Liver (tissue), 10 donors: ENCODE measurements at places on chromosomes 5 and 9.

- no peak for DNase-seq
Measured at GRCh38 chr9:13759551-13759950, 480.1 kb upstream of the MPDZ start.

DNA sequence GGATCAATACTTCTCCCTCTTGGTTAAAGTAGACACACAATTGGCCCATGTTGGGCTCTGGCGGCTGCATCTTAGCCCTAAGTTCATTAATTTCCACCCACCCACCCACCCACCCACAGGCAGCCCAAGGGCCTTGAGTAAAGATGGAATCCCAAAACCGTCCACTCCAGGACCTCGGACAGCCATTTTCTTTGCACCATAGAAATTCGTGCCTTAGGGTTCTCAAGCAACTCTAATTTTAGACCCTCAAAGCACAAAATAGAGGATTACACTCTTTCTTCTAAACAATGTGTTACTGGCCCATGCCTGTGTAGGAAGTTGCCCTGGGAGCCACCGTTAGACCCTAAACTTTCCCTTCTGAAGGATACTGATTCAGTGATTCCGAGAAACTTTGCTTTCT lies 568.5 kb downstream of the IRX1 start:
- no peak for DNase-seq

DNA sequence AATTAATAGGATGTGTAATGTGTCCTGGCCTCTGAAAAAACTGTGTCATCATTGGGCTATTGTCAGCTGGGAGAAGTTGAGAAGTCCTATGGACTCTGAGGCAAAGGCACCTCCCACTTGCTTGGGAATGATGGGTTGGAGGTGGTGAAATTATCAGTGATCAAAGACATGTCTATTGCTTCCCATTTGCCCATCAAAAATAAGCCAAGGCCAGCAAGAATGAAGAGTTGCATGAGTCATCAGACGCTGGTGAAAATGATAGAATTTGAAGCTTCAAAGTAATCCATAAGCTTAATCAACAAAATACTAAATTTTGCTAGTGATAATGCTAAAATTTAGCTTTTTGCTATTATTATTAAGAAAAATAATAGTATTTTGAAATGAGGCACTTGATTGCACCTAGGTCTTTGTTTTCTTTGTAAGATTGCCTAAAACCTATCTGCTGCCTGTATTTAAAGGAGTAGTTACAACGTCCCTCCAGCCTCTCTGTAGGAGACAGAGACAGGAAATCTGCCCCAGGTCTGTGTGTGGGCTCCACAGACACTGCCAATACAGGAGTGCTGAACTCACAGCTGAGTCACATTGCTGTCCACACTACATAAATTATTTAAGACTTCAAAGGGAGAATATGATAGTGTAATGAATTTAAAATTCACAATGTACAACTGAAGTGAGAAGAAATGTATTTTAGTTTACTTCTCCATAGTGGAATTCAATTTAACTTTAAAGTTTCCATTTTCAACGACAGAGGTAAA lies 48.4 kb upstream of the APC start:
- no peak for DNase-seq

- no peak for DNase-seq
Measured at GRCh38 chr5:170301981-170302652, 4.5 kb upstream of the LCP2 start.

- no peak for DNase-seq
Measured at GRCh38 chr5:81820863-81821262, 70.0 kb upstream of the SSBP2 start.

- DNase-seq: no peak
Measured at GRCh38 chr9:135037521-135038250, 49.8 kb upstream of the OLFM1 start.

GRCh38 chr5:157283434-157283833 lies 17.5 kb downstream of the CYFIP2 start:
- DNase-seq: no peak

DNA sequence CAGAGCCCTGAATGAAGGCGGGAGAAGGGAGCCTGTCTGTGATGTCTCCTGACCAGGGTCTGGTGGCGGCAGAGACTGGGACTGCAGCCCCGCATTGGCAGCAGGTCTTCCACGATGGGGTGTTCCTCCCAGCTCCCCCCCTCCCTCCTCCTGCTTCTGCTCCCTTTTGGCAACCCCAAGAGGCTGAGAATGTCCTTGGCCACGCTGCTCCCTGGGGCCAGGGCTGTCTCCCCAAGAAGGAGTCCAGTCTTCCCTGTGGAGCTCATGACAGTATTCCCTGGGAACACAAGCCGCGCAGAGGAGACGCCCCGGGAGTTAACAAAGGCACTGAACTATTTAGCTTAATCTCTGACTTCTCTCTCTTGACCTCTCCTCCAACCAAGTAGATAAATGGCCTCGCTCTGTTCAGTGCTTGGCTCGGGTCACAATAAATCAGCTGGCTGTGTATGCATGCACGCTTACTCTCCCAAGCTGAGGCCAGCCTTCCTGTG lies 84.0 kb upstream of the NEURL1B start:
- DNase-seq: no peak

DNA sequence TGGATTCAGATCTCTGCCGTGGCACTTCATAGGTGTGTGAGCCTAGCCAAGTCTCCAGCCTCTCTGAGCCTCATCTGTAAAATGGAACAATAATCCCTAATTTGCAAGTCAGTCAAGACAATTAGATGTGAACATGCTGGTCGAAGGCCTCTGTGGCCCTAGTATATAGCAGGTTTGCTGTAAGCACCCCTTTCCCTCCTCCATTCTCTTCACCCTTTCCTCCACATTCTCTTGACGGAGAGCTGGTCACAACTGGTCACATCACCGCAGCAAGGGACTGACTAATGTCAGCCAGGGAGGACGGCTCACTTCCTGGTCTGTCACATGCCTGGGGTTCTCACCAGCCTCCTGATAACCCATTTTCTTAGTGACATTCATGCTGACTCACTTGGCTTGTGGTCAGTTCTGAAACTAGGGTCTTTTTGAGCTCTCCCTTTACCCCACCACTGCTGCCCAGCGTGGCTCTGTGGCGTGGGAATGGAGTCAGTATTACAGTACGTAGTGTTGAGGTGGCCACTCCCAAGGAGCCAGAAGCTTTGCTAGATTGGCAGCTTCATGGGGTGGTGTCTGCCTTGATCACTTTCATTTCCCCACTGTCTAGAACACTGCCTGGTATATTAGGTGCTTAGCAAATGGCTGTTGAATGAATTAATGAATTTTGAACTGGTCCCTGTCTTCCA lies 47.8 kb downstream of the ERGIC1 start:
- DNase-seq: no peak

- DNase-seq: no peak
Measured at GRCh38 chr9:88303721-88304451, 84.4 kb upstream of the SPIN1 start.

- DNase-seq: no peak
Measured at GRCh38 chr5:24591426-24591825, 53.4 kb downstream of the CDH10 start.

DNA sequence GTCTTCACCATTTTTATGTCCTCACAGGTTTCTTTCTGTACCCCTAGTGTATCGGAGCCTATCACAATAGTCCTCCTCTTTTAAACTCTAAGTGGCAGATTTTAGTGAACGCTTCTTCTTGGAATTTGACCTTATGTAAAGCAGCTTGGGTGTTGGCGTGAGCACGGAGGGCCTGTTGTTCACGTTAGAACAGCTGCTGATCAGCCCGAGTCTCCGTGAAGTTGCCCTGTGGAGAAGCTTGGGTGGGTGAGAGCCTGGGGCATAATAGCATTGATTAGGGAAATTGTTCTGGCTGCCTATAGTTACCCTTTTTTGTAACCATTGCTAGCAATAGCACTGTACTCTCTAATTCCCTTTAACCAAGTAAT lies 167.0 kb upstream of the OTULINL start:
- DNase-seq: no peak

- DNase-seq: no peak
Measured at GRCh38 chr5:77984587-77984986, 208.4 kb upstream of the TBCA start.

DNA sequence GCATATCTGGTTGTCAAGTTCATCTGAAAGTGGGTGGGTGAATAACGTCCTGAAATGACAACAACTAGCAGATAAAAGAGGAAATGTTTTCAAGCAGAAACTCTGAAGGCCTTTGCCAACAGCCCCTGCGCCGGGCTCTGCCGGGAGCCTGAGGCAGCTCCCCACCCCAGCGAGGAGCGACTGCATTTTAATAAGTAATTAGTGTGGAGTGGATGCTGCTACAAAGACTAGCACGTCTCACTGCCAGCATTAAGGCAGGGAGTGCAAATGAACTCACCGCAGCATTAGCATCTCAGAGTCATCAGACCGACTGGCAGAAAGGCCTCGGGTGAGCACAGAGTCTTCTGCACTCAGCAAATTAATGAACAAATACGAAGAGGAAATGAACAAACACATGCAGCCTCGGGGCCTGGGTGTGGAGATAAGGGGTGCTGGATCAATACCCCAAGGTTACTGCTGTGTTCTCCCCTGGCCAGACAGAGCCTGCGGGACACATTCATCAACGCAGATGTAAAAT lies 63.8 kb downstream of the VAV2 start:
- DNase-seq: no peak

DNA sequence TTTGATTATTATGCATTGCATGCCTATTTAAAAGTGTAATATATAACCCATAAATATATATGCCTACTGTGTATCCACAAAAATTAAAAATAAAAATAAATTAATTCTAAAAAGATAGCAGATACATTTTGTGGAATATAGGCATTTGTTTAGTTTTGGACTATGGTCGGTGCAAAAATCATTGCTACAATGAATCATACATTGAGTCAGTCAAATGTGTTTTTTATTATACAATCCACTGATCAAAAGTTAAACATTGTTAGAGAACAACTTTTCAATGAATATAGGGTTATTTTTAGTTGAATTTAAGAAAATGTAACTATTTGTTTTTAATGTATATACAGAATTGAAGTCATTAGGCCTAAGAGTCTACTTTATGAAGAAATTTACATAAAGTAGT lies 885.9 kb downstream of the EFNA5 start:
- DNase-seq: no peak

DNA sequence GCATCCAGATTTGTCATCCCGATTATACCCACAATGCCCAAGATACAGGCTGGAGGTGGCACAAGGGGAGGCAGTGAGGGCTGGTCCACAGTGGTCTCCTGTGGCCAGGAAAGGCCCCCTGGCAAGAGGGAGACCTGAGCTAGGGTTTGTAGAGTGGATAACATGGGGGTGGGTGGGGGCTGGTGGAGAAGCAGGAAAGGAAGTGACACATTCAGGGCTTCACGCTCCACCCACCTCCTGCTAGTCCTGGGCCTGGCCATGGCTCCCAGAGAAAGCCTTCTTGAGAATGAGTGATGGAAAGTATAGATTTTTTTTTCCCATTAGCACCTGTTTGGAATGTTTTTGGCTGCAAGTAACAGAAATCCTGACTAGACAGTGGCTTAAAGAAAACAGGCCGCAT lies 81.3 kb downstream of the ANKRD33B start:
- DNase-seq: no peak

DNA sequence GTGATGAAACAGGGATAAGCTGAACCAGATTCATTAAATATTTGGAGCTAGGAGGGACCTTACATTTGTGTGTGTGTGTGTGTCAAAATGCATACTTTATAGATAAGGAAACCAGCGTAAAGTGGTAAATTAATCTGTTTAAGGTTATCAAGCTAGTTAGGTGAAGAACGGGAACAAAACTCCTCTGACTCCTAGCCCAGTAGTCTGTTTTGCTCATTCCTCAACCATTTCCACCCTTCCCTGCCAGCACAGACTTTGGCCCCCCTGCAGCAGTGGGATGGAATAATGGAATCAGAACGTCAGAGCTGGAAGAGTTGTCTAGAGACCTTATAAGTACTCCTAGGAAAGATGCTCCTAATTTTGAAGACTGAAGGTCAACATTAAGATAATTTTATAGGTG lies 6.5 kb downstream of the AGXT2 start:
- DNase-seq: no peak

GRCh38 chr9:126479515-126479914 lies 134.2 kb upstream of the LMX1B start:
- no peak for DNase-seq
